ENCODE measurements at places on chromosomes 3 and 15.

DNA sequence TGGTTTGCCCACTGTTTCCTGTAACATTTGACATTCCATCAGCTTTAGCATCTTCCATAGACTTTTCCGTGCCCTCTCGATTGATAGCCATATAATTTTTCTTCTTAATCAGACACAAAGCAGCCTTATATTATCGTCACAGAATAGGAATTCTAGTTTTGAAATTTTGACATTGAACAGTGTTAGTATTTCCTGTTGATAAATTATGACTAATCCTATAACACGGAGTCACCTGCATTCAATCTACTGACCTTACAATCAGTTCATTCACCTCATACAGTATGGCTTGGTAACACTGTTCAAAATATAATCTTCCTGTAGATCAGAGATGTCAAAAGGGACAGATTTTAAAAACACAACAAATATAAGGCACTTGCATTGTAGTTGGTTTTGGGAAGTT is 423.7 kb downstream of the C3orf38 start:
- no peak for DNase-seq

- DNase-seq = no peak
These were observed 3.9 kb upstream of the SENP2 start for GRCh38 chr3:185582236-185582635.

GRCh38 chr3:42340466-42340865 is 69.9 kb downstream of the LYZL4 start:
- DNase-seq = no peak

DNA sequence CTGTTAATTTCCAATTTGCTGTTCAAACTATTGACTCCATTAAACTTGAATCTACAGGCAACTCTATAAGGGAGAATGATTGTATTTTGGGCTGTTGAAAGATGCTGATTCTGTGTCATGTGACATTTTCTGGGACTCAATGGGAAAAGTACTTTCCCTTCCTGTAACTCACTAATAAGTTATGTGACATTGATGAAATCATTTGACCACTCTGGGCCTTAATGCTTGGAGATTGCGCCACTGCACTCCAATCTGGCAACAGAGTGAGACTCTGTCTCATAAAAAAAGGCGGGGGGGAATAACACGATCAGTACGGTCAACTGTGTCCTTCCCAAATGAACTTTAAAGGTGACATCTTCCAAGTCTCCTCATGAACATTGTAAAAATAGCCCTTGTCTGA is 215.2 kb upstream of the SGO1 start:
- DNase-seq = no peak

GRCh38 chr3:107375682-107376081 is 1.6 kb upstream of the CCDC54 start:
- no peak for DNase-seq

GRCh38 chr15:75903331-75904239 is at the start of gene FBXO22:
Gene FBXO22, plus strand, starts transcription at chr15:75903878. Its CDS starts 86 bp downstream, at chr15:75903964.
- peak; percentile 96 for DNase-seq

- DNase-seq = peak; percentile 90
These were observed 21.1 kb upstream of the IQCF6 start for GRCh38 chr3:51799879-51800749.

DNA sequence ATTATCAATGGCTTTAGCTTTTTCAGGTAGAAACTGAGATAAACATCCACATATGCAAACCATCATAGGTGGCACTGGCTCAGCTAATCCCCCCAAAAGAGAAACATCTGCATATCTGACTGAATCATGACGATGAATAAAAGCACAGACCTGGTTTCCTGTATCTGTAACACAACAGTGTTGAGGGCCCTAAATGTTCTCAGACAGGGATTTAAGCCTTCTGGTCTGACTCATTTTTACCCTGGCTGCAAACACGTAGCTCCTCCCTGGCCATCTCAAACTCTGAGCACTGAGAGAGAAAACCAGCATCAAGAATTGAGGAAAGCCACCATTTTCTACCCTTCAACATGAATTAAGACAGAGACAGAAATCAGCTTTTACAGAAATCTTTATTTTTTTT is 35.2 kb downstream of the GLB1 start:
- DNase-seq = no peak

GRCh38 chr3:83926291-83926690 is 1032.5 kb upstream of the CADM2 start:
- no peak for DNase-seq

GRCh38 chr3:66427951-66428474 is 72.8 kb downstream of the LRIG1 start:
- DNase-seq = peak; percentile 51

- DNase-seq = no peak
These were observed 46.2 kb downstream of the ABTB1 start for GRCh38 chr3:127718916-127719290.

DNA sequence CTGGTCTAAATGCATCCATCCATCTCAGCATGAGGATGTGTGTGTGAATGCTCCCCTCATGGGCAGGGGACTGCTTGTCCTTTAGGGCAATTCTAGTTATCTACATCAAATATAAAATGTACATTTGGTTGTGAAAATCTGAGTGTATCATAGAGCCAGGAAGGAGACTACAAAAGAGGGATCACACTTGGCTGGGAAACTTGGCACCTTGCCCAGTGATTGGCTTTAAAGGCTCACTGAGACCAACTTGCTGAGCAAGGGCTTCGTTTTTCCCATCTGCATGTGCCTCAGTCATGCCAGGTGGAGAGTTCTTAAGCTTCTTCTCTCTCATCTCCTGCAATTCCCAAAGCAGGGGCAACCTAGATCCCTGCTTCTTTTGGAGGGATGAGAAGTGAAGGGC is 5.2 kb downstream of the CAPN3 start:
- peak; percentile 53 for DNase-seq

- DNase-seq = no peak
These were observed 11.9 kb downstream of the RBPMS2 start for GRCh38 chr15:64763462-64763861.

GRCh38 chr3:18556503-18557135 is 131.5 kb upstream of the SATB1 start:
- DNase-seq = no peak

GRCh38 chr3:114886905-114887304 is 260.2 kb downstream of the ZBTB20 start:
- no peak for DNase-seq

GRCh38 chr15:60555806-60556205 is 76.9 kb upstream of the ICE2 start:
- no peak for DNase-seq

DNA sequence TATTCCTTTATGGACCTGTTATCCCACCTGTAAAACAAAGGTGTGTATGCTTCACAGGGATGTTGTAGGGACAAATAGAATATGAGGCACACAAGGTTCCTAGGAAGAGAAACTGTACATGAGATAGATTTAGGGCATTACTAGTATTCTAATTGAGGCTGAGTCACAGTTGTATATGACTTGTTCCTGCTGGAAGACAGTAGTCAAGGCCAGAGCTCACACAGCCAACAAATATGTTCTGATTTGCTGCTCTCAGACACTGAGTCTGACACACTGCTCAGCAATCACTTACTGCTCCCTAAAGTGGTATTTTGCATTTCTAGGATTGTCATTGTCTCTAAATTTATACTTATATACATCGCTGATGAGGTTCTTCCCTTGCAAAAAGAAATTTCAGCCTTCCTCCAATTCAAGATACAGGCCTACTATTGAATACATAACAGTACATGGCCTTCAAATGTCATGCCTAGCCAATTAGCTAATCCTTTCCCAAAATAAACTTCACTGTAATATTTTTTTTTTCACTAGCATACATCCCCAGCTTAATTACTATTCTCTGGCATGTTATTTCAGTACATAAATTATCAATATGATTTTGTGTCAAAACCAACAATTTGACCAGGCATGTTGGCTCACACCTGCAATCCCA is 69.8 kb downstream of the TIGIT start:
- no peak for DNase-seq

- no peak for DNase-seq
These were observed at the start of gene CYP11A1 for GRCh38 chr15:74367296-74367854. Gene CYP11A1, minus strand, starts transcription at chr15:74367646. Its CDS starts 61 bp downstream, at chr15:74367585.

DNA sequence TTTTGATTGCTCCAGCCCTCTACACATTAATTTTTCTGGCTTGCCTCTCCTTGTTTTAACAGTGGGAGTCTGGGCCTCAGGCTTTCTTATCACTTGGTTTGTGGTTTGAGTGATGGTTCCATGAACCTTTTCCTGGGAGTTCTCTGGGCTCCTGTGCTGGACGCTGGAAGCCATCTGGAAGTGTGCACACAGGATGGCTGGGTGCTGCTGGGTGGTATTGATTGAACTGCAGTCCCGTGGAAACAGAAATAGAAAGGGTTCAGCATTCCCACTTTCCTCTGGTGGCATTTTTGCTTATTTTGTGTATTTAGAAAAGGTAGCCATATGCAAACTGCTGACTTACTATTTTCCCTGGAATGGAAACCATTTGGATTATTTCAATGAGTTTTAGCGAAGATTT is 25.6 kb downstream of the MITF start:
- DNase-seq = no peak

DNA sequence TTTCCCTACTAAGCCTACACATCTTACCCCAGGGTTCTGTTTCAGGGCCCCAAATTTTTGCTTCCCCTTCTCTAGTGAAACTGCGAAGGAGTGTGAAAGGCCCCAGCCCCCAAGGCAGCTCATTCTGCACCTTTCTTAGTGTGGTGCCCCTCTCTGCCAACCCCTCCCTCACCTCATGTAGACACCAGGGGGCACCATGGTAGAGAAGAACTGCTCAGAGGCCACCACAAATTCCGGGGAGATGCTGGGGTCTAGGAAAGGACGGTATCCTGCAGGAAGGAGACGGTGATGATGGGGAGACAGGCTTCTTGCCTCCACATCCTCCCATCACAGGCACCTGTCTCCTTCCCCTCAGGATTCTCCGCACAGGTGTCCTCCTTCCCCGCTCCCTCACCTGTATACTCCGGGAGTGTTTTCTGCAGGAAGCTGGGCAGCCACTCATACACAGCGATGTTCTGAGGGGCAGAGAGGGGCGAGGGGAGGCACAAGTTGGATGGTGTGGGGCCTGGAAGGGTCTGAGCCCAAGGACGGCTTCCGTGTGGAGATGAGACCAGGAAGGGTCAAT is 3.6 kb downstream of the DUOX2 start:
- no peak for DNase-seq

GRCh38 chr3:171039674-171040073 is 13.2 kb upstream of the SLC2A2 start:
- no peak for DNase-seq

- DNase-seq = no peak
These were observed 11.9 kb downstream of the ARIH2 start for GRCh38 chr3:48930590-48930989.

DNA sequence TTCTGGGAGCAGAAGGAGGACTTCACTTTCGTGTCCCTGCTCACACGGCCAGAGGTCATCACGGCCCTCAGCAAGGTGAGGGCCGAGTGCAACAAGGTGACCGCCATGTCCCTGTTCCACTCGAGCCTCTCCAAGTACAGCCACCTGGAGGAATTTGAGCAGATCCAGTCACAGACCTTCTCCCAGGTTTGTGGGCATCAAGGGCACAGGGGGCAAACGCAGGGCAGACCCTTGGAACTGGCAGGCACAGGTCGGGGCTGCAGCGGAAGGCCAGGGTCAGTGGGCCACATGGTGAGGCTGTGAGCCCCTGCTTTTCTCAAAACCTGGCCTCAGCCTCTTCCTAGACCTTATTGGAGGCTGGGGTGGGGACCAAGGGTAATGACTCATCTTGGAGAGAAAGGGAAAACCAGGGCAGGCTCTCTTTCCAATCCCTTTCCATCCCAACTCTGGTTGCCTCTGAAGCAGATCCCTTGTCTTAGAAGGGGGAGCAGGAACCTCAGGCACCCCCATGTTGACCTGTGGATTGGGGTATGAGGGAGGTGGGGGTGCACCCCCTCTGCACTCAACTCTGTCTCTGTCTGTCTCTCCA is 29.5 kb downstream of the DNAH1 start:
- DNase-seq = no peak

DNA sequence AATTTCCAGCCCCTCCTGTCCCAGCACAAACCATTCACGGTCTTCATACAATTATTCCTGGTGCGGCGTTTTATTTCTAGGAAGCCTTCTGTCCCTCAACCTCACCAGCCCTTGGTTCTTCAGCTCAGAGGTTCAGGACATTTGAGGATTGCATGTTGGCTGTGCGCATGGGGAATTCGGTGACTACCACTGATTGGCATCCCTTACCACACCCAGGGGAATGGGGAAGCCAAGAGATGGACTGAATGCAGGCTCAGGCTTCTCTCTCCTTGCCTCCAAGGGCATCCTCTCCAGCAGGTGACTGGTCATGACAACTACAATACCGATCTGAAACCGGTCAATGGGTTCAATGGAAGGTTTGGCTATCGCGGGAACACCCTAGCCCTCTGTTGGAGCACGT is 153.8 kb downstream of the MTHFS start:
- no peak for DNase-seq

DNA sequence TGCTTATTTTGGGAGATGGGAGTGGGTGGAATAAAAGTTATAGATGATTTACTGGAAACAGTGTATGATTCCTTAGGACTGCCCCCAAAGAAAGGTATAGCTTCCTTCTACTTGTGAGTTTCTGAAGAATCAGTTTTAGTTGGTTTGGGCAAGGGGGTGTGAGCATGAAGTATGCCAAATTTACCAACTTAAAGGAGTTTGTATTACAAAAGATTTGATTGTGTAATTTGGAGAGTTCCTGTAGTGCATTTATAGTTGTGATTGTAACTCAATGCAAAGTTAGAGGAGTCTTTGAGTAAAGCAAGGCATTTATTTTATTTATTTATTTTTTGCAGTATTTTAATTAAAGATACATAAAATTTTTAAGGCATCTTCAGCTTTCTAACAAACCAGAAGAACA is 42.8 kb downstream of the TSC22D2 start:
- DNase-seq = no peak

DNA sequence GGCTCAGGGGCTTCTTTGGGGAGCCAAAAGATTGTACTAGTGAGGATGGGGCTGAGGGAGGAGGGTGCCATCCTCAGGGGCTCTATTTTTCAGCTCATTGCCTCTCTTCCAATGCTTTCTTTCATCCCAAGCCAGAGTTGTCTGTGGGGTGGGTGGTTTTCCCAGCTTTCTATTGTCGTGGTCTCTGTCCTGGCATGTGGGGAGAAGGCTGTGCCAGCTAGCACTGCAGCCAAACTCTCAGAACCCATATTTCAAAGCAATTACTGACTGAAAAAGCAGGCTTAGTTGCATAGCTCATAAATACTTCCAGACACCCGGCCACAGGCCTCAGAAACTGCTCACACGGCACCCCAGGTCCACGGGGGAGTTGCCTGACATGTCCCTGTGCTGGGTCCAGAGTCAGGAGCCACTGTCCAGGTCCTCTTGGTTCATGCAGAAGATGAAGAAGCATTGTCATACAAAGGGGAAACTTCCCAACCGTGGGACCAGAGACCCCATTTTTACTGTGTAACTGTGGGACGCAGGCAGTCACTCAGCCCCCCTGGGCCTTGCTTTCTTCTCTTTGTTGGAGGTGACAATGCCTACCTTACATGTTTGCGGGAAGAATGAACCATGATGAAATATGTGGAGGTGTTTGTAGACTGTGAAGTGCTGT is 27.6 kb downstream of the FGD5 start:
- no peak for DNase-seq

- DNase-seq = no peak
These were observed 36.7 kb upstream of the CCDC174 start for GRCh38 chr3:14614862-14615261.

- peak; percentile 60 for DNase-seq
These were observed 22.1 kb upstream of the PRR23E start for GRCh38 chr3:127170814-127171213.
